Epithelial cell of proximal tubule (primary cell): ENCODE measurements at places on chromosomes 4 and X. TPM values are rescaled to one million over a fixed set of nuclear protein-coding genes. Genes with fewer than 3 reads are reported as not detected.

DMD gene
- 1.3 and 2.0 TPM in 2 replicates for total RNA-seq

GRCh38 chrX:20350596-20350995, 83.9 kb upstream of the RPS6KA3 start:
- DNase-seq, result no peak

DNA sequence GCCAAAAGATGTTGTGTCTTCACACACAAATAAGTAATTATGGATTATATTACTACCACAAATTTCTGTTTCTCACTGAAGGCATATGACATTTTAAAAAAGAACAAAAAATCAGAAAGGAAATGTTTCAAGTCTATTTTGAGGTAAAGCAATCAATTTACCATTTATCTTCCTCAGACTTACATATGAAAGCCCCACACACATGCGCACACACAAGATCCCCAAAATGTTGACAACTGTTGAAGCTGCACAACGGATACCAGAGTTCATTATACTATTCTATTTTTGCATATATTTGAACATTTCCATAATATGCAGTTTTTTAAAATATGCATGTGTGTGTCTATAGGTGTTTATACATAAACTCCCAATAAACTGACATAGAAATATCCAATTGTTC, 2.7 kb downstream of the LRBA start:
- DNase-seq, result no peak

- DNase-seq, result no peak
Observed at GRCh38 chr4:100494166-100494565, 23.7 kb downstream of the EMCN start.

GRCh38 chrX:41881166-41881565, 42.2 kb downstream of the CASK start:
- DNase-seq, result no peak
